ENCODE measurements at places on chromosomes 1 and 21.

DNA sequence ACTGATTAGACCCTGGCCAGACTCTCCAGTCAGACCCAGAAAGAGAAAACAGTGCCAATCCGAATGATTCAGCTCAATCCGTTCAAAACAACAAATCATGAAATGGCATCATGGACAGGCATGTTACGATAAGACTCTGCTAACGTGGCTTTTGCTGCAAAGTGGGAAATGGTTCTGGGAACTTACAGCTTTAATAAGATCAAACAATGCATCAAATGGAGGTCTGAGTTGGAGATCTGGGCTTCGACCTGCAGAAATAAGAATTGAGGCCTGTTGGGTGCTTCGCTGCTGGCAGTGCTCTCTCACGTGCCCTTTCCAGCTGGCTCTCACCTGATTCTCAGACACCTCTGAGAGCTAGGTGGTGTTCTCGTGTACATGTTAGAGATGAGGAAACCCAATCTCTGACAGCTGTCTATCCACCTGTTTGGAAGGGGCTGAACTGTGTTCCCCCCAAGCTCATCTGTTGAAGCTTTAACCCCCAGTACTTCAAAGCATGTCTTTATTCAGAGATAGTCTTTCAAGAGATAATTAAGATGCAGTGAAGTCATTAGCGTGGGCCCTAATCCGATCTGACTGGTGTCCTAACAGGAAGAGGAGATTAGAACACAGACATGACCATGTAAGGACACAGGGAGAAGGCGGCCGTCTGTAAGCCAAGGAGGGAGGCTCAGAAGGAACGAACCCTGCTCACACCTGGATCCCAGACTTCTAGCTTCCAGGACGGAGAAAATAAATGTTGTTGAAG, 45.5 kb upstream of the ETS2 start:
- no peak for DNase-seq

DNA sequence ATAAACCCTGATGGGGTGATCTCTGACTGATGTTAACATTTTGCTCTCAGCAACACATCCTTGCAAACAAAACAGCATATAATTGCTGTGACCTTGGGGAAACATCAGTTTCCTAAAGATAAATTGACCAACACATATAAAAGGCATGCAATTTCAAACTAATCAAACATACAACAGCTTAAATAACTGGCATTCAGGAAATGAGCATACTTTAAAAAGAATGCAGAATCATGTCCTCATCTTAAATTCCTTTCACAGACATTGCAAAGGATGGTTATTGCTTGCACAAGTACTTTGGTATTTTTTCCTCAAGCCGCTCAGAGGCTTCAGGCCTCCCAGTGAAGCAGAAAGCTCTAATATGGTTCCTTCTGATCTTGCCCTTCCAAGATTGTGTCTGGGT, 53.4 kb upstream of the RGS18 start:
- DNase-seq, result no peak

DNA sequence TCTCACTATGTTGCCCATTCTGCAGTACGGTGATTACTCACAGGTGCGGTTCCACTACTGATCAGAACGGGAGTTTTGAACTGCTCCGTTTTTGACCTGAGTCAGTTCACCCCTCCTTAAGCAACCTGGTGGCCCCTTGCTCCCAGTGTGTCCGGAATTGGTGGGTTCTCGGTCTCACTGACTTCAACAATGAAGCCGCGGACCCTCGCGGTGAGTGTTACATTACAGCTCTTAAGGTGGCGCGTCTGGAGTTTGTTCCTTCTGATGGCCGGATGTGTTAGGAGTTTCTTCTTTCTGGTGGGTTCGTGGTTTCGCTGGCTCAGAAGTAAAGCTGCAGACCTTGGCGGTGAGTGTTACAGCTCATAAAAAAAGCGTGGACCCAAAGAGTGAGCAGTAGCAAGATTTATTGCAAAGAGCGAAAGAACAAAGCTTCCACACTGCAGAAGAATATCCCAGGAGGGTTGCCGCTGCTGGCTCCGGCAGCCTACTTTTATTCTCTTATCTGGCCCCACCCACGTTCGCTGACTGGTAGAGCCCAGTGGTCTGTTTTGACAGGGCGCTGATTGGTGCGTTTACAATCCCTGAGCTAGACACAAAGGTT, 17.6 kb upstream of the PARP1 start:
- DNase-seq, result peak; percentile 67

- DNase-seq, result peak; percentile 71
These were observed 4.3 kb downstream of the TCHH start for GRCh38 chr1:152110860-152111514.

GRCh38 chr1:213050745-213051126, 305 bp upstream of the RPS6KC1 start:
- no peak for DNase-seq

- DNase-seq, result peak; percentile 80
These were observed at the start of gene ATPAF1 for GRCh38 chr1:46667782-46668760. ATPAF1 (minus strand) TSS chr1:46668364; CDS start chr1:46668322, 42 bp downstream.

DNA sequence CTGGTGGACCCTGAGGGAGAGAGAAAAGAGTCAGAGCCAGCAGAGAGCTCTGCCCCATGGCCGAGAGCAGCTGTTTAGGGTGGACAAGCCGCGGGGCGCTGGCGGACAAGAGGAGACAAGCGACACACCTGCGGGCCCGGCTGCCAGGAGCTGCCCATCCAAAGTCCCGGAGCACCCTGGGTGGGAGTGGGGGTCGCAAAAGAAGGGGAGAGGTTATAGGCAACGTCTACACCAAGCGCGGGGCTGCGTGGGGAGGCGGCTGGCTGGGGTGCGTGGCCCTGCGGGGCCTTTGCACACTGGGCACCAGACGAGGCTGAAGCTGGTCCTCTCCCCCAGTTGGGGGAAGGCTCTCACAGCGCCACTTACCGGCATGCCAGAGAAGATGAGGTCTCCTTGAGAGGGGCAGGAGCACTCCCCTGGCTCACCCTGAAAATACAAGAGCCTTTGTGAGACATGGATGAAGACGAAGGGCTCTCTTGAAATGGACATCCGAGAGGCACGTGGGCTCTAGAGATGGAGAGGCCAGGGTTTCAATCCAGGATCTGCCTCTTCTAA, 24.1 kb downstream of the COL16A1 start:
- DNase-seq, result no peak

- no peak for DNase-seq
These were observed 38.3 kb downstream of the NEXN start for GRCh38 chr1:77926561-77927357.

DNA sequence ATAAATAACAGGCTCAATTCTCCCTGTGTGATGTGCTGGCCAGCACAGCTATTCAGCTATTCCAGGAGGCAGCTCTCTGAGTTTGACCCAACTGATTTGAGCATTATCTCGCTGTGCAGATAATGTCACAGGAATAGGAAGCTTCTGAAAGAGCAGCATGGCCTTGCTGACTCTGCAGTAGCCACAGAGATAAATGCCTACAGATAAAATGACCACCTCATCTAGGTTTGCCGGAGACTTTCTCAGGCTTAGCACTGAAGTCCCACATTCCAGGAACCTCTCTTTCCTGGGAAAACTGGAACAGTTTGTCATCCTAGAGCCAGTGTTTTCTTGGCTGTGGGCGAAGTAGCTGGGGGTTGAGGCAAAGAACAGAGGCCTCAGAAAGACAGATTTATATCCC, 98.9 kb downstream of the MRPL39 start:
- DNase-seq, result no peak

- DNase-seq, result no peak
These were observed 10.8 kb downstream of the BLACAT1 start for GRCh38 chr1:205444931-205445645.

- no peak for DNase-seq
These were observed 308.3 kb upstream of the AJAP1 start for GRCh38 chr1:4346131-4346530.

- no peak for DNase-seq
These were observed 1.4 kb downstream of the RWDD2B start for GRCh38 chr21:29017639-29018237.

- no peak for DNase-seq
These were observed 830 bp downstream of the INPP5B start for GRCh38 chr1:37945743-37946702.

- no peak for DNase-seq
These were observed 433.4 kb downstream of the KIF26B start for GRCh38 chr1:245588116-245588639.

GRCh38 chr1:245923215-245923614, 583.9 kb downstream of the SMYD3 start:
- no peak for DNase-seq

DNA sequence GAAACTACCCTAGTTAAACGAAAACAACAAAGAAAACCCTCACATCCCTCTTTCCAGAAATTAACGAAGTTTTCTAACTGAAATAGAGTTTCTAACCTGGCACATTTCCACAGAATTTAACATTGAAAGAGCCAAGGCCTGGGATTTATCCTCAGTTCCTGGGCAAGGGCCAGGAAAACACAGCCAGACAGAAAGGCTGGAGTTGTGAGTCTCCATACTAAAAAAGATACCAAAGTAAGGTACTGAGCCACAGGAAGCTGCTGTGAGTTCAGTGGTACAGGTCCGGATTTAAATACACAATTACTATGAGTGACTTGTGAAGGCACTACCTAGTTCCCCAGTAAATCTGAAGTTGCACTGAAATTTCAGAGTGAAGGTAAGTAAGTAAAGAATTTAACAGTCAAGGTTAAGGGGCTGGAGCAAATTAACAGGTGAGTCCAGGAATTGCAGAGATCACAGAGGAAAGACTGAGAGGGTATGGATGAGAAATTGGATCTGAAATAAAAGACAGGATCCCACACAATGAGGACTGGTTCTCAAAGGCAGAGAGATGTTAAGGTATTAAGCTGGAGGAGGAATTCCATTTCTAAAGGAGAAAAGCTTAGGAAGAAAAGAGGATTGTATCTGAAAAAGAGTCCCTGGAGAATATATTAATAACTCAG, 905 bp downstream of the LIX1L start:
- DNase-seq, result no peak

GRCh38 chr1:28921286-28921869, 7.0 kb downstream of the EPB41 start:
- DNase-seq, result no peak

GRCh38 chr1:152928671-152929070, 18.3 kb upstream of the SPRR5 start:
- DNase-seq, result no peak

DNA sequence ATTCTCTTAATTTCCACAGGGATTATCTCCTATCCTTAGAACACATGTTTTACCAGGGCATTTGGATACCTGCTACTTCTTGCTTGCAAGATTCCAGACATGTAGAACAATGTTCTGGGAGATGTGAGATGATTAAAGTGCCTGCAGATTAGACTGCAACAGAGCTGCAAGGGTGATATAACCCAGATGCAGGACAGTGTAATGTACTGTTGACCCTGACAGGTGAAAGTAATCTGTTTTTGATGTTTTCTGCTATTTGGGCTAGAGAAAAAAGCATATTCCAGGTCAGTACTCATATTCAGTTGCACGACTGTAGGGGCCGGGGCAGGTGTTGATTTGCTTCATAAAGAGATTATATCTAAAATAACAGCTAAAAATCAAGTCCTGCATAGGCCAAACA, 27.1 kb upstream of the TMEM54 start:
- DNase-seq, result no peak

GRCh38 chr21:29306920-29307319, 8.2 kb downstream of the BACH1 start:
- DNase-seq, result no peak

DNA sequence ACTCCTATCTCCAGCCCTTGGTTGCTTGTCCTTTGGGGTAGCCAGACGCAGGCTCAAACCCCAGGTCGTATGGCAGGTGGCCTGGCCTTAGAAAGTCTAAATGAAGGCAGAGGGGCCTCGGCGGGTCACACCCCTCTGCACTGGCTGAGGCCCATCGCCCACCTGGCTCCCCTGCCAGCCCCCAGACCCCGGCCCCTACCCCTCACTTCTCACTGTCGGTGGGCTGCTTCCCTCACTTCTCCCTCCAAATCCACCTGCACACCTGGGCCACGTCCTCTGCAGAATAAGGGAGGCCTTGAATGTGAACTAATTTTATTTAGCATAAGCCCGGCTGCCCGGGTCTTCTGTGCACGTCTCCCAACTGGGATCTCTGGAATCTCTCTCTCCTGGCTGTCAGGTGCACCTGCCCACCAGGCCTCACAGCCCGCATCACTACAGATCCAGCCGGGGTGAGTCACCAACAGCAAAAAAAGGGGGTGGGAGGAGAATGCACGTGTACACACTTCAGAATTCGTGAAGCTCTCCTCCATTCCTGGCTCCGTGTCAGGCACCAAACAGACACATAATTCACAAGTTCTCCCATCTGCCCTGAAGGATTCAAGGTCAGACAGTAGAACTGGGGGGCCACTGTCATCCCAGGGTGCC, 107.5 kb upstream of the SIM2 start:
- no peak for DNase-seq
